ENCODE measurements at places on chromosomes 5 and 9.

- DNase-seq: no peak
Measured at GRCh38 chr9:111102793-111103464, 64.7 kb upstream of the LPAR1 start.

DNA sequence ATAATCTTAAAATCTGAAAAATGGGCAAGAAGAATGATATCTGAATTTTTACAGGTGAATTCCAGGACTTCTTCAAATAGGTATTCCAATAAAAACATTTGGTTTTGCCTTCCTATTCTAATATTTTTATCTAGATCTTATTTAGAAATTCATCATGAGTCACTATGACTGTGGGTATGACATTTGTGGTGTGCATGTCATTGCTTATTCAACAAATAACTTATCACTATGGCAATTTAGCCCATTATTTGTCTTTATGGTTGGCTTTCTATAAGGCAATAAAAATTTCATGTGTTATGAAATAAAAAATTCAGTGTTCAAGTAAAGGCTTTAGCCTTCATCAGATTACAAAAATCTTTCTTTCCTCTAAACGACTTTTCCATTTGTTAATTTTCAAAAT, 1139.6 kb upstream of the NUDT12 start:
- DNase-seq: peak; percentile 19

- no peak for DNase-seq
Measured at GRCh38 chr5:179872055-179872827, 13.6 kb upstream of the MRNIP start.

DNA sequence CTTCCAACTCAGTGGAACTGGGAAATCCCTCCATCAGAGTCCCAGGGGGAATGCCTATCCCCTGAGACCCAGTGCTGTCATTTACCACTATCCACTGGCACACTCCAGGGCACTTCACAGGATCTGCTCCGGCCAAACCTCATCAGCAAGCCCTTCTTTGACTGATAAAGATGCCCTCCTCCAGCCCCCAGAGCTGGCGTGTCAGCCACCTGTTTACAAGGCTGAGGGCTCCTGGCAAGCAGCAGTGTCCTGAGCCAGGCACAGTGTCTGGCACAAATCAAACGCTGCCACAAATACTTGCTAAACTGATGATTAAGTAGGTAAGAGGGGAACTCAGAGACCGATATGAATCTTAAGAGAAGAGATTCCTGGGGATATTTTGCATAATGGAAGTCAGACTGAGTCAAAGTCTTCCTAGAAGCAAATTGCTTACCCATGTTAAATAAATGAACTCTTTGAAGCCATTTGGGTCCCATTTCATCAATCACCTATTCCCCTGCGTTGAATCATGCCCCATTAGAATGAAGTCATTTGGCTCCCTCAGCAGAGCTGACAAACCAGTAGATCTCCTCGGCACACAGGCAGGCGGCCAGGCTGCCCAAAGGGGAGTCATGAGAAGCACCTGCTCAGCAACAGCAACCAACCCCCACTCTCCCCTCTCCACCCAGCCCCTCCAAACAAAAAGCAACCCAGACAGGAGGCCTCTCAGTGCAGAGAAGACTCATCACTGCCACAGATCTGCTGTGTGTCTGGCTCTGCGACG, 97.4 kb downstream of the CDK5RAP2 start:
- no peak for DNase-seq

GRCh38 chr9:76608575-76609273, 149.7 kb downstream of the GCNT1 start:
- DNase-seq: no peak

- DNase-seq: no peak
Measured at GRCh38 chr9:110334183-110334582, 3.5 kb downstream of the TXNDC8 start.

DNA sequence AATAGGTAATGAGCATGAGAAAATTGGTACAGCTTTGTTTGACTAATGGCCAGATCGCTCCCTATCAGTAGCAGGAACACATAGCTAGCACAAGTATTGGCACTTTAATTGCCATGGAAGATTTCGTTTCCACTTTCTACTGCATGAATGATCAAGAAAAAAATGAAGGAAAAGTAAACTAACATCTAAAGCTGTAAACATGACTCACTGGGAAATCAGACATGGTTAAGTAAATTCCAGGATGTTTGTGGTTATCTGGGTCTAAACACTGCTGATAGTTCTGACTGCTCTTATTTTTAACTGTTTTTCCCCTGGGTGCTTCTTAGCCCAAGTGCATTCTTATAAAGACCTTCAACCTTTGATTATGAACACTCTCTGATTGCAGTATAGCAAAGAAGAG, 388.9 kb downstream of the NR2F1-AS1 start:
- peak; percentile 94 for DNase-seq

GRCh38 chr9:81720450-81721086, 31.2 kb upstream of the TLE1 start:
- DNase-seq: no peak

DNA sequence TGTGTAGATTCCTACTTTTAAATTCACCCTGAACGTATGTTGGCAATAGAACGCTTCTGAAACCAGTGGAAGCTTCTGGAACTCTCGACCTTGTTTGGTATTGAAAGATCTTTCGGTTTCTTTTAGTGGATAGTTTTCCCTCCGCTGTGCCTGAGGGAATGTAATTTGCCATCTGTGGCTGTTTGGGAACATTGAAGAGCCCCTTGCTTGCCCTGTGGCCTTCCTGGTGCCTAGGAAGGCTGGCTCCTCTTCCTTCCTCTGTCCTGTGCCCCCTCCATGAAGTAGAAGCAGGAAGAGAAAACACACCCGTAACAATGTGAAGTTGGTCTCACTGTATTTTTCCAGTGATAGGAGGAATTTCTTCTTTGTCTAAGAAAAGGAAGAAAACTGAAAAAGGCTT, 274.3 kb downstream of the AOPEP start:
- DNase-seq: no peak

- no peak for DNase-seq
Measured at GRCh38 chr5:100026606-100027005, 508.6 kb upstream of the FAM174A start.

DNA sequence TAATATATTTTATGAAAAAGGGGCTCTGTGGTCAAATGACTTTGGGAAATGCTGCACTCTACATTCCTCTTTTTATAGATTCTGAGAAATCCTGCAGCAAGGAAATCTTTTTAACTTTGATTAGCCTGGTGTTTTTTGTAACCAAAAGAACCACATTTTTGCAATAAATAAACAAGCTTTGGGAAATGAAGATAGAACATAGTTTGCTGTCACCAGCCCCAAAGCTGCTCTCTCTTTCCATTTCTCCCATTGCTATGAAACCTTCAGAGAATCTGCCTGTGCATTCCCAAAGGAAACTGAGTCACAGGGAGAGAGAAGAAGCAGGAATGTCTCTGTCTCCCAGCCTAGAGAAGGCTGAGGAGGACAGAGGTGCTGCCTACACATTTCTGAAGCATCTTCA, 59.0 kb downstream of the COL15A1 start:
- DNase-seq: no peak

DNA sequence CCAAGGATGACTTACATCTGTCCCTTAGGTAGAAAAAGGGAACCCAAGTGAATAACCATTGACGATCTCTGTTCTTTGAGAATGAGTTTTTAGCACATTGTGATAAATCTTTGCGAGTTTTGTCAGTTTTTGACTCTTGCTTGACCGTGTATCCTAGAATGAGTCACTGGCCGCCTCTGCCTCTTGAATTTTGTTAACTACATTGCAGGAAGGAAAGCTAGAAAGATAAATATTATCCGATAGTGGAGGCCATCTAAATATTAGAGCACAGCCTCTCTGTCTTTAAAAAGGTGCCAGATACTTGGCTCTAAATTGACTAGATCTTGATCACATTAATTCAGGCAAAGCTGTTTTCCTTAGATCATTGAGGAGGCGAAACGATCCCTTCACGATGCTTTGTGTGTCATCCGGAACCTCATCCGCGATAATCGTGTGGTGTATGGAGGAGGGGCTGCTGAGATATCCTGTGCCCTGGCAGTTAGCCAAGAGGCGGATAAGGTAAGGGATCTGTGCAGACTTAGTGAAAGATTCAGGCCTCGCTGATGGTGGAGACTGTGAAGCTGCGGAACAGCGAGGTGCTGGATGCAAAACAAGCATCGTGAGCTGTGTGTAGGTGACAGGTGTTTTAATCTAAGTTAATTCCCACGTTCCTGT, 12.2 kb downstream of the CCT5 start:
- no peak for DNase-seq

DNA sequence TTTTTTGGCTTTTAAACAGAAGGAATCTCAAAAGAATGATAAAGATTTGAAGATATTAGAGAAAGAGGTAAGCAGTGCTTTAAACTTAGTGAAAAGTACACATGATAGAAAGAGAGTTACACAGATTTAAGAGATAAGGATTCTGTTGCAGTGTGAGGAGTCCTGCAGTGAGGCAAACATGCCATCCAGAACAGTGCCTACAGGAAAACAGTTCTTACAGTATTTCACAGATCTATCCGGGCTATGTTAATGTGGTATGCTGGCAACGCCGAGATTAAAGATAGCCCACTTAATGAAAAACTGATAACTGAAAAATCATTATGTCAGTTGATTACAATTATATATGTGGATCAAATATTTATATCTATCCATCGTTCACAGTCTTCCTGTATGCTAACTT, 7.2 kb downstream of the HMMR start:
- DNase-seq: no peak

- DNase-seq: peak; percentile 47
Measured at GRCh38 chr5:127909066-127909465, 174.5 kb upstream of the SLC12A2 start.

- DNase-seq: no peak
Measured at GRCh38 chr5:1762121-1762882, 37.3 kb downstream of the MRPL36 start.

- peak; percentile 51 for DNase-seq
Measured at GRCh38 chr5:174533751-174534241, 190.6 kb upstream of the MSX2 start.

Measured in LHCN-M2 (cell line).